ENCODE measurements at places on chromosomes 5 and 9.

GRCh38 chr9:90890146-90890810, 88.7 kb downstream of the SYK start:
- no peak for DNase-seq

DNA sequence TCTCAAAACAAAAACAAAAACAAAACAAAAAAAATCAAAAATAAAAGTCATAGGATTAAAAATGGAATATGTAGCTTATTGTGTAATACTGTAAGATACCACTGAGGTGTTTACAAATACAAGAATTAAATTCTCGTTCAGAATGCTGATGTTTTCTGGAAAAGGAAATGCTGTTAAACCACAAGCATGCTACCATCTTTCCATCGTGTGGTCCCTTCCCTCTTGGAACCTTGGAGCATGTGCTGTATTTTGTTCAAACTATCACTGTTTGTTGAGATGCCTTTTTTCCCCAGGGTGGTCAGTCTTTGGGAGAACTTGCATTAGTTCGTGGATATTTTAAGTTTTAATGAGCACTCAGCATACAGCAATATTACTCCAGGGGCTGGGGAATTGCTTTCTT, 39.7 kb downstream of the SUB1 start:
- no peak for DNase-seq

DNA sequence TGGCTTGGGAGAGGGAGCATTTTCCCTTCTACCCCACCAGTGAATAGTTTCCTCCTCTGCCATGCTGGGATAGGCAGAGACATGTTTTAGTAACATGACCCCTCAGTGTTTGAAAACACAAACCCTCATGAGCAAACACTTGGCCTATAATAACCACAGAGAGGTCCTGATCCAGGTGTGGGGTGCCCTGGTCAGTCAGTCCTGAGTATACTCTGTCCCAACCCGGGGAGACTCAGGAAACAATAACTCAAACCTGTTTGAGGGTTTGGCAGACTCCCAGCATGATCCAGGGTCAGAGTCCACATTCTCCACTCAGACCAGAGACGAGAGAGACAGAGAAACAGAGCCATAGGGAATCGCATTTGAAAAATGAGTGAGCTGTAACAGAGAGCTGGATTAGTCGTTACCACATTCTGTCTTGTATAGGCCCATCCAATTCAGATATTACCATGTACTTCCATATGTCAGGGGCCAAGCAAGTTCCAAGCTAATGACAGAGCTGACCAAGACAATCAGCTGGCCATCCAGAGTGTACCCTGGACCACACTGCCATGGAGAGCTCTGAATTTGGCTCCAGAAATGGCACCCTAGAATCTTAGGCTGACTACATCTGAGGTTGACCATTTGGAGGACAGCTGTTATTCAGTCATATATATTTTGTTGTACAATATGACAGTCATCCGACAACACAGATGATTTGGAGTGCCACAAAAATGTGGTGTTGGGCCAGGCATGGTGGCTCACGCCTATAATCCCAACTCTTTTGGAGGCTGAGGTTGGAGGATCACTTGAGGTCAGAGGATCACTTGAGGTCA, 4.2 kb upstream of the CA9 start:
- no peak for DNase-seq

DNA sequence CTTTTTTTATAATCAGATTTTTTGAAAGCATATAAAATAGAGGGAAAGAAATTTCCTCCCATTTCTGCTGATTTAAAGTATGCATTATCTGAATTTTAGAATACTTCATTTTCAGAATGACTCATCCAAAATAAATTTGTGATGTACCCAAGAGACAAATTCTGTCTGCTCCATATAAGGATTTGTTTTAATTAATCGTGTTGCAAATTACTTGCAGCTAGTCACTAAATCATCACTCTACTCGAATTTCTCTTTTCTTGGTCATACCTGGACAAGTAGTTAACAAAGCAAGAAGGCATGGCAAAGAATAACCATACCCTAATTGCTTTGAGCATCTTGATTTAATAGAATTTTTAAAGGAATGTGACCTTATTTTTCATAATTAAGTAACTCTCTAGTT, 284.1 kb upstream of the GRAMD2B start:
- DNase-seq, result no peak

GRCh38 chr5:36529142-36529541, 77.3 kb upstream of the SLC1A3 start:
- DNase-seq, result no peak

GRCh38 chr5:439636-440035, 3.3 kb upstream of the EXOC3 start:
- no peak for DNase-seq

DNA sequence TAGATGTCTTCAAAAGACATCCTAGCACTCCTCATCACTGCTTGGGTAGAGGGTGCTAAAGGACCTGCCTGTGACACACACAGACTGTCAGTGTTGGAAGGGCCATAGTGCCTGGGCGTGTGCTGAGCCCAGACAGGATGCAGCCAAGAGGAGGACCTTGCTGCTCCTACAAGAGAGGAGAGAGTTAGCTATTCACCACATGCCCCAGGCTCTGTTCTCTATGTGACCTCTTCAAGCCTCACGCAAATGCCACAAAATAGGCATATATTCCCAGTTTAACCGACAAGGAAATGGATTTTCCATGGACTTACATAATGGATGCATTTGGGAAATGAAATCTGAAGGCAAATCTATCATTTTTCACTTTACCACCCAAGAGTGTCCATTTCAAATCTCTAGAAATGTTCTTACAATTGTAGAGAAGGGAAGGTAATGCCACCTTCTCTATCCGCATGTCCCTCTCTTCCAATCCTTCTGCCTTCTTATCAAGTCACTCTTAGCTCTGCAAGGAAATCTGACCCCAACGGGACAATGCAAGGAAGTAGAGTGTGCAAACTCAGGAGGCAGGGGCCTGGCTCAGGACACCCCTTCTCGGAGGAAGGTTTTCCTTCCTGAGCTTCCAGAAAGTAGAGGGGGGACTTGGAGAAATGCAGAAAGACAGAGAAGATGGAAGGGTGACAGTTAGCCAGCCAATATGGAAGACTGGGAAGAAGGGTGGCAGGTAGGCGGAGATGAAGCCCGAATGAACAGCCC, 49.5 kb downstream of the TRIM32 start:
- DNase-seq, result no peak

DNA sequence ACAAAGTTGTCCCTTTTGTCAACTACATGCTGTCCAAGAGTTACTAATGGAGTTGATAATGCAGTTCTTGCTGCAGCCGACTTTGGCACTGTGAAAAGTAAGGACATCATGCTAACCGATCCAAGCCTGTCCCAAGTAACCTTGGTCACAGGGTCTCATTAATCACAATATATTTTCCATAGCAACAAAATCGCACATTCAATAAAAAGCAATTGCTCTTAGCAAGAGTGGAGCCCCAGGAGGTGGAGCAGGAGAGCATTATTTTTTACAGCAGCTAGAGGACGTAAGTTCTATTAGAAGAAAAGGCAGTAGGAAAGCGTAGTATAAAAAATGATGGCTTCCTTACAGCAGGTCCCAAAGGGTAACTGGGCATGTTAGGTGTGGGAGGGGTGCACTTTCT, 570.3 kb downstream of the EBF1 start:
- no peak for DNase-seq

GRCh38 chr9:37121881-37122280, 1.5 kb downstream of the ZCCHC7 start:
- DNase-seq, result no peak

GRCh38 chr5:6439588-6440550, 8.8 kb upstream of the UBE2QL1 start:
- no peak for DNase-seq

DNA sequence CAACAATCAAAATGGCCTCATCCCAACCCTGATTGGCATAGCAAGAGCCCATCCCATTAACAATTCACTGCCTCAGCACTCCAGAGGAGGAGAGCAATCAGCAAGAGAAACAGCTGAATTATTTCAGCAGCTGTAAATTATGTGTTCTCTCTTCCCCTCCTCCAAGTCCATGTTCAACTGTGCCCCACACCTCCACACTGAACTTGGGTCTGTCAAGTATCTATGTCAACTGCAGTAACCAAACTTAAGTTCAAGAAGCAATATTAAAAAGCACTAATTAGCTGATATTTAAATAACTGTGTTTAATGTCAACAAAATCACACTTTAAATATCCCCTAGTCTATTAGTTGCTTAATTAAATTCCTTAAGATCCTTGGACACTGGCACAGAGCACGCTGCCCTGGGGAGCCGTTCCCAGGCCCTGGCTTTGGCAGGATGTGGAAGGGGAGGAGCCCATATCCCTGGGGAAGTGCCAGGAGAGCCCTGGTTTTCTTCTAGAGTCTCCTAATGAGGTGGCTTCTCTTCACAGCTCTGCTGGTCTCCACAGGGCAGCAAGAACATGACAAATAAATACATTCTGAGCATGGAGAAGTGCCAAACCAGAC, 50.6 kb downstream of the SIL1 start:
- peak; percentile 85 for DNase-seq

DNA sequence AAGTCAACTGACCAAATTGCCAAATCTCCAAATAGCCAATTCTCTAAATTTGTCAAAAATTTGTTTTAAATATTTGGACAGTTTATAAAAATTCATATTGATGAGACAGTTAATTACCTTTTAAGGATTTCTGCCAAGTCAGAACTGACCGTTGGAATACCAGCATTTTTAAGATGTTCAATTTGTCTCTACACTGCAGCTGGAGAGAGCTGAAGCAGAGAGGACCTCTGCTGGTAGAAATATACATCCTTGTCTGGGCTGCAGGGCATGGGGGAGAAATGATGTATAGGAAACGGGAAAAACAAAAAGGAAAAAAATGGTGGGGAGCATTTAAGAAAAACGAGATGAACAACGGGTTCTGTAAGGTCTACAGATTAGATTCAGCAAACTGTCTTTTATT, 16.8 kb downstream of the NR6A1 start:
- DNase-seq, result no peak

- no peak for DNase-seq
Measured at GRCh38 chr9:105258225-105258737, 13.8 kb downstream of the SLC44A1 start.

Measured in LNCaP clone FGC (cell line).